Right atrium auricular region (tissue), 2 donors: ENCODE measurements at places on chromosomes 6 and 20.

DNA sequence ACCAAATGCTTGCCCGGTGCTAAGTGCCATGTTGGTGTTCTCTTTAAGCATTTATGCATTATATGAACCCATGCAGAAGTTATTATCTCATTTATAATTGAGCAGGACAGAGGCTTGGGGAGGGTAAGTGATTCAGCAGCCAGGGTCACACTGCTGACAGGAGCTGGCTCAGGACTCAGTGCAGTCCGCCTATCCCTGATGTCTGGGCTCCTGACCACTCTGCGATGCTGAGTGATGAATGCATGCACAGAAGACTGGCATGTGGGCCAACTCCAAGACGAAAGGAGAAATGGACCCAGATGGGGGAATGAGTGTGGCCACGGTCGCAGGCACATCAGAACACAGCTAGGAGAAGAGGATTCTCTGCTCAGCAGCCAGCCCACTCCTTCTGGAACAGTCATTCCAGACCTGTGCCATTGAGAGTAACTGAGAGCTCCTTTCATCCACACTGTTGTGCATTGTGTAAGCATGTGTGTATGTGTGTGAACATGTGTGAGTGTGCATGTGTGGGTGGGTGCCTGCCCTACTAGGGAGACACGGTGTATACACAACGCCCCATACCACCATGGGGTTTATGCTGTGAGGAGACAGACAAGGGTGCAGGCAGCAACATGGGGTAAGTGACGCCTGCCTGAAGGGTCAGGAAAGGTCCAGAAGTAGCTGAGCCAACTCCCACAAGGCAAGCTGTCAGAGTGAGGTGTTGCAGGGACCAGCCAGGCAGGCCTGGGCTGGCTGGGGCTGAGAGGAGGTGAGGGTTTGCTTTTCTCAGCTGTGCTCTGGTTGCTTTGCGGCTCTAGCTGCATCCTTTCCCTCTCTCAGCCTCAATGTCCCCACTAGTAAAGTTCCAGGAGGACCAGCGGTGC, 97.8 kb upstream of the PMEPA1 start:
- no peak for DNase-seq

GRCh38 chr6:51318674-51319073, 500.0 kb downstream of the TFAP2B start:
- no peak for DNase-seq

GRCh38 chr6:27902335-27903314, 9.6 kb downstream of the OR2B2 start:
- DNase-seq = peak; percentile 93

DNA sequence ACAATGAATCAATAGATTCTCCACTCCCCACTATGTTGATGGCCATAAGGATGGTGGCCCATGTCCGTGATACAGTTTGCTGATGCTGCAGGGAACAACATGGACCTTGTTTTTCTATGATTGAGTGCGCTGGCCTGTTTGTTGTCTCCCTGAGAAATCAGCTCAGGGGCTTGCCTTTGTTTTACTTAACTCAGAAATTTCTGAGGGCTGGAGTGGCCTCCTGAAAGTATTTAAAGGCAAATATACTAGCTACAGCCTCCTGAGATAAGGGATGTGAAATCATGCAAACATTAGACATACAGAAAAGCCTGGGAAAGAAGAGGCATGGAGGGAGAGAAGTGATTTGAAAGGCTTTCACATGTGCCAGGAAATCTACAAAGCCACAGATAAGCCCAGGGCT, 170.3 kb upstream of the FLRT3 start:
- no peak for DNase-seq

GRCh38 chr6:14440940-14441781, 323.6 kb downstream of the CD83 start:
- DNase-seq = no peak
